ENCODE measurements at places on chromosomes 12 and 14. TPM values are rescaled to one million over a fixed set of nuclear protein-coding genes. Genes with fewer than 3 reads are reported as not detected.

DNA sequence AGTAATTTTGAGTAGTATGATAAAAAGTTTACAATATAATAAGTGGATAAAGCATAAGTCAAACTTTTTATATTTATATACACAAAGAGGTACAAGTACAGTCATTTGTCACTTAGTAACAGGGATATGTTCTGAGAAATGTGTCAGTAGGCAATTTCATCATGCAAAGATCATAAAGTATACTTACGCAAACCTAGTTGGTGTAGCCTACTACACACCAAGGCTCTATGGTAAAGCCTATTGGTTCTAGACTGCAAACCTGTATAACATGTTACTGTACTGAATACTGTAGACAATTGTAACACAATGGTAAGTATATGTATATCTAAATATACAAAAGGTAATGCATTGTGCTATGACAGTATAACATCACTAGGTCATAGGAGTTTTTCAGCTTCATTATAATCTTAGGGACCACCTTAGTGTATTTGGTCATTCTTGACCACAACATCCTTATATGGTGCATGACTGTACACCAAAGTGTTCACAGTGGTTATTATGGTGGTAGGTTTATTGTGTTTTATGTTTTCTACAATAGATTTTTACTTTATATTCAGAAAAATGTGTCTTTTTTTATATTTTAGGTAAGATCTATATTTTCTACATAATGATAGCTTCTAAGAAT is 14.9 kb upstream of the SCFD1 start:
- no peak for DNase-seq

DNA sequence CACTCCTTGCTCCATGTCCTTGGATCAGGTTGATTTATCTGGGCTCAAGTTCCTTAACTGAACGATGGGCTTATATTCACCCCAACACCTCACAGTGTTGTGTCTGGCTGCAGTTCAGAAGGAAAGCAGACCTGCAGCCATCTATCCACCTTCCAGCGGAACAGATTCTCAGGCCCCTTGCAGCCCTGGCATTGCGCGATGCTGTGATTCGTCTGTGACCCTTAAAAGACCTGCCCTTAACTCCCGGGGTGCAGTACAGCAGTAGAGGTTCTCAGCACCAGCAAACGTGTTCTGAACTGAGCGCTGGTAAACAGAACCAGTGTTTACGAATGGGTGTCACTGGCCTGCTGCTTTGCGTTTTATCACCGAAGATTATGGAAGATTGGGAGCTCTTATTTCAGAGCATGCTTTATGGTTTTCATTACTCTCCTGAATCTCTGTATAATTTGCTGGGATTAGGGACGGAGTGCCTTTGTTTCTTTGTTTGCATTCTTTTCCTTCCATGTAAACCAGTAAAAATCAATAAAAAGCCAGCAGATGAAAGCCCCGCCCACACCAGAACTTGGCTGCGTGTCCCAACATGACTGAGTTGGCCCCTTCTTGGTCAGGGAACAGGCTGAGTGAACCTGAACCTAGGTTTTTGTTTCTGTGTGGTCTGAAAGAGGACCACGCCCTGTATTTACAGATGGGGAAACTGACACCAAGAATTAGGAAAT is 286.7 kb upstream of the CRY1 start:
- peak; percentile 67 for DNase-seq

DNA sequence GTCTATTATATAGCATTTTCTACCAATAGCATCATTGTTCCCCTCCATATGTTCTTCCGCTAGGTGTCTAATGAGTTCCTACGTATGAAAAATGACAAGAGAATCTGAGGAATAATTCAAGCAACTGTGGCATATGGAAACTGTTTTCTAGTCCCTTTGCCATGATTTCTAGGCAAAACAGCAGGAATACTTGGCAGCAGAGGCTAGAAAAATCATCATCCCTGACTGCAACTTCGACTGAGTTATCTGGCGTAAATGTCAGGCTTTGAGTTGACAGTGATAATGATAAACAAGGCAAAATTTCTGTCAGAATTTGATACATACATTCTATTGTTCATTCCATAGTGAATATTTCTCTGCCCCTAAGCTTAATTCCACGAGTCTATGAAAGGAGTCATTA is 572.8 kb upstream of the USP15 start:
- no peak for DNase-seq

CCDC198 gene
- 0.69 TPM for total RNA-seq

All from HepG2 (cell line).